ENCODE measurements at places on chromosomes 2 and 18. TPM values are rescaled to one million over a fixed set of nuclear protein-coding genes. Genes with fewer than 3 reads are reported as not detected.

DNA sequence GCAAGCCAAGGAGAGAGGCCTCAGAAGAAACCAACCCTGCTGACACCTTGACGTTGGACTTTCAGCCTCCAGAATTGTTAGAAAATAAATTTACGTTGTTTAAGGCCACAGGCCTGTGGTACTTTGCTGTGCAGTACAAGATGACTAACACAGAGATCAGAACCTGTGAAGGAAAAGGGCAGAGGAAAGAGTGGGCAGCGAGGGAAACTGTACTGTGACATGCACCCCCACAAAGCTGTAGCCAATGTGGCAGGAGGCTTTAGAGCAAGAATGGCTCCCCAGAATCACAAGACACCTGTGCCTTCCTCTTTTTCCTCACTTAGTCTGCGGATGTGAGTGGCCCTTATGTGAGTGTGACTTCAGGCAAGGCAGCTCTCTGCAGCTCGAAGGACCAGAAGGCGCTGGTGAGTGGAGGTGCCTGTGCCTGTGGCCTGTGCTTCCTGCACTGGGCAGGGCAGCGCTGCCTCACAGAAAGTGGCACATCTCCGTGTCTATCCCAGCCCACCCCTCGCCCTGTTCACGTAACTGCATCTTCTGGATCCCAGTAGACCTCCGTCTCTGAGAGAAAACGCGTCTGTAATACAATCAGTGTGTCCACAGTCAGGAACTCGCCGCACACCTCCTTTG is 89.5 kb downstream of the MRPS9 start:
- no peaks in the 10 kb centered on the region for H3K36me3 ChIP-seq
- no peak overlapping the region for H3K27ac ChIP-seq
- no peak overlapping the region for H3K4me3 ChIP-seq
- no peaks in the 10 kb centered on the region for H3K27me3 ChIP-seq
- H3K4me1 ChIP-seq: no peaks in the 10 kb centered on the region

DNA sequence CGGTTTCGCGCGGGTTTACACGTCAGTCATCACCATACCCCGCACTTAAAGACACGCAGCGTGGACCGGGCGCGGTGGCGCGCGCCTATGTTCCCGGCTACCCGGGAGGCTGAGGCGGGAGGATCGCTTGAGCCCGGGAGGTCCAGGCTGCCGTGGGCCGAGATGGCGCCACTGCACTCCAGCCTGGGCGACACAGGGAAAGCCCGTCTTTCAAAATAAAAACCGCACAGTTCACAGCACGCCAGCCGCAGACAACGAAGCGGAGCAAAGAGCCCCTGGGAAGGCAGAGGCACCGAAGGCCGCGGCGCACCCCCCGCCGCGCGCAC is 328 bp downstream of the DTYMK start:
- H3K4me1 ChIP-seq: peaks cover 30% of the 10 kb centered on the region
- peak overlapping the region; percentile 97 for H3K4me3 ChIP-seq
- peaks cover 35% of the 10 kb centered on the region for H3K36me3 ChIP-seq
- no peak for DNase-seq
- H3K27me3 ChIP-seq: no peaks in the 10 kb centered on the region
- peak overlapping the region; percentile 94 for H3K27ac ChIP-seq

Gene HOXD13
- total RNA-seq: not detected

Gene ACMSD
- not detected for total RNA-seq

DNA sequence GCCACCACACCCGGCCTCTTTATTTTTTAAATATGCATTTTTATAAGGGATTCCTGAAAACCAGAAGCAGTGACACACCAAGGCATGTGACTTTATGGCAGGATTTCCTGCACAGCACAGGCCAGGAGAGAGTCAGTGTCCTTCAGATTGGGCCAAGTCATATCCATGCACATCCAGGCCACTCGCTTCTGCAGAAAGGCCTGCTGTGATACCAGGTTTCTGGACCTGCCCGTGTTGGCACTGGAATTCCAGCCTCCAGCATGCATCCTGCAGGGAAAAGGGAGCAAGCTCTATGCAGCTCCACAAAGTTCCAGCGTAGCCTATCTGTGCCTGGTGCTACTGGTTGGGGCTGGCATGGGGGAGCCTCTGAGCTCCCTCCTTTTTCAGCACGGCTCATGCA is 36.8 kb downstream of the MEX3C start:
- no peak overlapping the region for H3K27ac ChIP-seq
- DNase-seq: no peak
- no peak overlapping the region for H3K4me3 ChIP-seq
- H3K4me1 ChIP-seq: no peaks in the 10 kb centered on the region
- H3K27me3 ChIP-seq: no peaks in the 10 kb centered on the region

GRCh38 chr18:58135183-58135641 is 91.2 kb downstream of the NEDD4L start:
- peaks cover 7% of the 10 kb centered on the region for H3K4me1 ChIP-seq
- H3K27me3 ChIP-seq: no peaks in the 10 kb centered on the region
- no peak for DNase-seq

DNA sequence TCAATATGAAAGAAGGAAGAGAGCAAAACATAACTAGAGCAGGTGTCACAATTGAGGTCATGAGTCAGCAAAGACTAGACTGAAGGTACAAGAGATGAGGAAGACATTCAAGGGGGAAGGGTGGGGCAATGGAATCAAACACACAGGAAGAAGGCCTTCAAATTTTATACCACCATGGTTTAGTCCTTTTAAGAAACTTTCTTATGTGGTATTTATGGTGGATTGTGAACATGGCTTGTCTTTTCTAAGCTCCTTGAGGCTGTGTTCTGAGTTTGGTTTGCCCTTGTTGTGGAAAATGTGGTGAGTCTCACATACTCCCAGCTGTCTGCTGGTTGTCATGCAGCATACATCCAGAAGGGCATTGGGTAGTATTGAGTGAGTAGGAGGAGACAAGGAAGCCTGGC is 62.1 kb downstream of the NABP1 start:
- no peak overlapping the region for H3K27ac ChIP-seq
- DNase-seq: no peak
- no peak overlapping the region for H3K4me3 ChIP-seq
- H3K36me3 ChIP-seq: no peaks in the 10 kb centered on the region

Gene NEB
- 3.0 TPM for total RNA-seq

DNA sequence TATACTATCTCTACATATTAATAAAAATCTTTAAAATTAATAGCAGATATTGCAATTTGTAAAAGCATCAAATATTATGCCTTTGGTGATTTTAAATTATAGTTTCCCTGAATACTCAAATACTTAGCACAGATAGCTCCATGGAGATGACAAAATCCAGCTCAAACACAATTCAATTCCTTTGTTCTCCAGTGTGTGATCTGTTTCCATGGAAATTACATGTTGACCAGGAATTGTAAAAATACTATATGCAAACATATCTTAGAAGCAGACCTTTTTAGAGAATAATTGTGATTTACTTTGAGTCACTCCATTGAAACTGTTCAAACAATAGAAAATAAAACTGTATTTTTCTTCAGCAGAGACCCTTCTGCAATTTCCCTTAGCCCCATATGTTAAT is 68.3 kb downstream of the FAM161A start:
- no peaks in the 10 kb centered on the region for H3K27me3 ChIP-seq
- no peak overlapping the region for H3K4me3 ChIP-seq
- H3K36me3 ChIP-seq: no peaks in the 10 kb centered on the region
- H3K4me1 ChIP-seq: no peaks in the 10 kb centered on the region
- H3K27ac ChIP-seq: no peak overlapping the region
- DNase-seq: no peak

DNA sequence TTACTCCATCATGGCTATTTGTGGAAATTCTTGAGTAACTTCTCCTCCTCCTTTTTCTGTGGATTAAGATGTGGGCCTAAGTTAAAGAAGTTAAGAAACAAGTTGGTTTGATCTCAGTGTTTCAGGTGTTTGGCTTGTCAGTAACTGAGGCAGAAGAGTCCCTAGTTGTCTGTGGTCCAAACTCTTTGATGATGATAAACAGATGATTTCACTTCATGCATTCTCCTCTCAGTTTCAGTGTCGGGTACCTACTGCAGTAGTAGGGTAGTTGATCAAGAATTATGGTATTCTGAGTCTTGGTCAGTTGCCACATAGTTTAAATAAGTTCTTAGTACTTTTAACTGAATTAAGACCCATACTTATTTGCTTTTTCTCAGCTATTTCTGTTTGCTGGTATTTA is 85.6 kb downstream of the NCOA1 start:
- H3K4me1 ChIP-seq: peaks cover 7% of the 10 kb centered on the region
- DNase-seq: no peak
- H3K27ac ChIP-seq: no peak overlapping the region
- H3K36me3 ChIP-seq: no peaks in the 10 kb centered on the region

- peaks cover 10% of the 10 kb centered on the region for H3K27me3 ChIP-seq
- no peak overlapping the region for H3K27ac ChIP-seq
- no peak for DNase-seq
- no peaks in the 10 kb centered on the region for H3K4me1 ChIP-seq
- H3K36me3 ChIP-seq: no peaks in the 10 kb centered on the region
Observed at GRCh38 chr2:177147093-177147694, 65.4 kb upstream of the HNRNPA3 start.

Gene FARSB
- total RNA-seq: 14.3 TPM

GRCh38 chr2:240239325-240239724 is 98.9 kb upstream of the OTOS start:
- no peaks in the 10 kb centered on the region for H3K36me3 ChIP-seq
- no peak for DNase-seq
- H3K27me3 ChIP-seq: no peaks in the 10 kb centered on the region
- peaks cover 21% of the 10 kb centered on the region for H3K4me1 ChIP-seq
- no peak overlapping the region for H3K27ac ChIP-seq
- no peak overlapping the region for H3K4me3 ChIP-seq

Gene BMP10
- total RNA-seq: not detected

GRCh38 chr2:154495455-154495868 is 203.0 kb upstream of the KCNJ3 start:
- H3K27me3 ChIP-seq: no peaks in the 10 kb centered on the region
- H3K27ac ChIP-seq: no peak overlapping the region
- no peak for DNase-seq
- no peak overlapping the region for H3K4me3 ChIP-seq
- no peaks in the 10 kb centered on the region for H3K4me1 ChIP-seq

DNA sequence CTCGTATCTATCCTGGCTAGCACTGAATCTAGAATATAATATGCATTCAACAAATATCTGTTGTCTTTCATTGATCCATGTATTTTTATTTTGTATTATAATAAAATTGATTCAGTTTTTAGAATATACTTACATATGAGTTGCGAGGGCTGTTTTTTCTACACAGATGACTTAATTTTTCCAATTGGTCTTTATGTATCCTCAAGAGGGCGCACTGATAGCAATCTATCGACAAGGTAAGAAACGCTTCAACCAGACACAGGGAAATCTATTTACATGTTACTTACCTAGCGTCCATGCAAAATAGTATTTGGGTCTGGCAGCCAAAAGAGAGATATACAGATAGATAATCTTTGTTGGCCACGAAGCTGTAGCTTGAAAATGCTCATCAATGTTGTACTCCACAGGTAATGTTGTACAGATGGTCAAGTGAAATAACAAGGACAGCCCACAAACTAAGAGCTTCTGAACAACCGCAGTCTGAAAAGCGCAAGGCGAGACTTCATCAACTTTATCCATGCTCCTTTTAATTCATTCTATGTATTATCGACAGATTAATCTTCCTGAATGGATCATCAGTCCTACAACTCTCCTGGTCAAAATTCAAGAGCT is 35.5 kb upstream of the KIDINS220 start:
- H3K27me3 ChIP-seq: no peaks in the 10 kb centered on the region
- H3K36me3 ChIP-seq: no peaks in the 10 kb centered on the region
- no peak overlapping the region for H3K27ac ChIP-seq
- H3K4me1 ChIP-seq: no peaks in the 10 kb centered on the region
- no peak overlapping the region for H3K4me3 ChIP-seq

Gene CCL20
- not detected for total RNA-seq

DNA sequence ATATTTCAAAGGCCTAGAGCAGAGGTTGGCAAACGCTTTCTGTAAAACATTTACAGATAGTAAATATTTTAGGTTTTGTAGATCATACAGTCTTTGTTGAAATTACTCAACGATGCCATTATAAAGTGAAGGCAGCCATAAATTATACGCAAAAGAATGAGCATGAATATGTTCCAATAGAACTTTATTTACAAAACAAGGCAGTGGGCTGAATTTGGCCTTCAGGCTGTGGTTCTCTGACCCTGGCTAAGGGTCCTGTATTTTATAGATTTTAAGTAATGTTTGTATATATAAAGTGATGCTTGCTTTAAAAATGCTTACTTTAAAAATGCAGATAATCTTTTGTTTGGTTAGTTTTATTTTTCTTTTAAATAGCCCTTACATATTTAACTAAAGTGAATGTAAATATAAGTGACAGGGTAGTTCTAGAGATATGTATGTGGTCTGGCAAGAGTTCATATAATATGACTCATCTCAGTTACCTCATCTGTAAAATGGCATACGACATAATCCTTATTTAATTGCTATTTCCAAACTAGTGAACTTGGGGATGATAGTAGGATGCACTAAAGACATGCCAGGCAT is 51.7 kb upstream of the ATP5MC3 start:
- no peaks in the 10 kb centered on the region for H3K27me3 ChIP-seq

DNA sequence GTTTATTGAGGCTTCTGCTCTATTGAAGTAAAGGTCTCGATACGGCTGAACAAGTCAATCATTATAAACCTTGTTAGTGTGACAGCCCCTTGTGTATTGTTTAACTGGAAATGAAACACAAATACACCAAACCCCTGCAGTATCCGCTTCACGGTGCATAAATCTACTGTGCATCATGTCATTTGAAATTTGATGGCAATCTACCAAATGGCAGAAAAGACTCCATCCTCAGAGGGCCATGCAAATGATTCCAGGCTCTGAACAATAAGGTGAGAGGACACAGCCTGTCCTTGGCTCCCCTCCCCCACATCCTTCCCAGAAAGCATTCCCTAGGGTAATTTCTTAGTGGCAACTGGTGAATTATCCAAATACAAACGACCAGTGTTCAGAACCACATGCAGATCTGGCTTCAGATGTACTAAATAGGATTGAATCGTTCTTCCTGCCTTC is 80.6 kb downstream of the ADCYAP1 start:
- no peak overlapping the region for H3K4me3 ChIP-seq
- no peaks in the 10 kb centered on the region for H3K36me3 ChIP-seq
- H3K27me3 ChIP-seq: no peaks in the 10 kb centered on the region
- DNase-seq: no peak

GRCh38 chr18:54767098-54767497 is 61.2 kb upstream of the RAB27B start:
- H3K4me1 ChIP-seq: no peaks in the 10 kb centered on the region
- no peak overlapping the region for H3K27ac ChIP-seq
- no peaks in the 10 kb centered on the region for H3K36me3 ChIP-seq

Gene SCG2
- total RNA-seq: 0.73 TPM

- no peaks in the 10 kb centered on the region for H3K27me3 ChIP-seq
- peaks cover 14% of the 10 kb centered on the region for H3K4me1 ChIP-seq
- no peak overlapping the region for H3K4me3 ChIP-seq
- H3K27ac ChIP-seq: no peak overlapping the region
Observed at GRCh38 chr2:161999321-161999720, 74.7 kb downstream of the DPP4 start.

DNA sequence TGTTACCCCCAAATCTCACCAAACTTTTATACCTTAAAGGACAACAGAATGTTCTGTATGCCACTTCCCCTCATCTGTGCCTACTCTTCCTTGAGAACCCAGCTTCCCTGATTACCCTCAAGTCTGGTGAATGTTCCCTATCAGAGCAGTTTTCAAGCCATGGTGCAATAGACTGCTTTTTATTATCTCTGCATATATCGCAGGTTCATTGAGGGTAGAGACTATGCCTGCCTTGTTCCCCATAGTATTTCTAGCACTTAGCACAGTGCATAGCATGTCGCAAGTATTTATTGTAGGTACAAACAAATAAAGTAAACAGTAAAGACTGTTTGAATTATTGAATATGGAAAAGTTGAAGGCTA is 146.6 kb downstream of the HAUS1 start:
- H3K27ac ChIP-seq: peak overlapping the region; percentile 61
- H3K4me1 ChIP-seq: peaks cover 27% of the 10 kb centered on the region
- DNase-seq: no peak
- no peaks in the 10 kb centered on the region for H3K27me3 ChIP-seq
- H3K4me3 ChIP-seq: no peak overlapping the region
- peaks cover 5% of the 10 kb centered on the region for H3K36me3 ChIP-seq
